ENCODE measurements at places on chromosomes 1 and 21.
A peak's percentile ranks its signal among the peaks of the same experiment; 100 is the strongest.

DNA sequence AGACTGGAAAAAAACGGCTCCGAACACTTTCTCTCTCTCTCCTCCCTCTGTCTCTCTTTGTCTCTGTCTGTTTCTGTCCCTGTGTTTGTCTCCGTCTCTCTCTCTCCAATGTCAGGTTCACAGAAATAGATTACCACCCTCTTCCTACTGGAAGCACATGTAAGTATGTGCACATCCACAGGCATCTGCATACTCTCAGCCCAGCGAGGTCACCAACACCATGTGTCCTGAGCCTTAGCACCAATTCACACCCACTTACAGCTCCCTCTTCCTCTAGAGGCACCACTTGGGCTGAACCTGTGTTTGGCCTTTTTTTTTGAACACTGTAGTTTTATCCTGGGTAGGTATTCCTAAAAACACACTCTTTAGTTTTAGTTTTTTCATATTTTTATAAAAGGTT lies 130.5 kb downstream of the ETS2 start:
- no peak for DNase-seq

DNA sequence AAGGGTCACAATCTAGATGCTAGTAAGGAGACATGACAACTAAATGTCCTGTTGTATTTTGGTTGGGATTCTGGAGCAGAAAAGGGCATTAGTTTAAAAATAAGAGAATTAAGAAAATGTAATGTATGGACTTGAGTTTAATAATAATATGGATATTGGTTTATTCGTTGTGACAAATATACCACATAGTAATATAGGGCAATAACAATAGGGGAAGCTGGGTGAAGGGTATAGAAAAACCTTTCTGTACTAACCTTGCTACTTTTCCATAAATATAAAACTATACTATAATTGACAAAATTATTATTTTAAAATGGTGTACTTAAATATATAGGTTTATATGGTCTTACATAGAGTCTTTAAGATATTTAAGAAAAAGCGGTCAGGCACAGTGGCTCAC lies 558.9 kb downstream of the PTPRC start:
- no peak for DNase-seq

- no peak for DNase-seq
Observed at GRCh38 chr1:59143133-59143487, 153.8 kb upstream of the FGGY start.

DNA sequence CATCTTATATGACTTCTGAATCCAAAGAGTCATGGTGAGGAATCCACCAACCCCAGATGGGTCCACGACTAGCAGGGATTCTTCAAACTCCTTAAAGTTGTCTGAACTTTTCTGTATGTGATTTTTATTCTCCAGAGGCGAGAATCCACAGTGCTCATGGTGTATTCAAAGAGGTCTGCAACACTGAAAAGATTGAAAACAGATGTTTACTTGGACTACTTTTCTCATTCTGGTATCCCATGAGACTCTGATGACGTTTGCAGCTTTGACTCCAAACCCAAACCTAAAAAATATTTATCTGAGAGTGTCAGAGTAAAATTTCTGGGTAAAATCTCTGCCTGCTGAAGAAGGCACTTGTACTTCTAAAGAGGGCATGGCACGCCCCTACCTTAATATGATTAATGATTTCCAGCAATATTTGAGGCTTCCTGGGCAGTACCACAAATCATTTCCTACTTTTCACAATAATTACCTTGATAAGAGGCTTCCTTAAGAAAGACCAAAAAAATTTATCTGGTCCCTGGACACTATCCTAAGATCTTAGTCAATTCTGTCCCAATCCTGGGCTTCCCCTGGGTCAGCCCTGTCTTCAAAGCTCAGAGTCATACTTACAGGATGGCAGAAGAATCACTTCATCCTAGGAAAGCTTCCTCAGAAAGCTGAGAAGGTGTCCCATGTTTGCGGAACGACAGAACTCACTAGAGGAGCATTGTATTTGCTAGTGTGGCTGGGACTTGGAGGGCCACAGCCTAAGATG lies 76.5 kb upstream of the MAP10 start:
- no peak for DNase-seq

GRCh38 chr1:28775121-28775942 lies 36.6 kb upstream of the OPRD1 start:
- DNase-seq = peak; percentile 82

GRCh38 chr1:44720281-44720680 lies 10.7 kb downstream of the RNU5D-1 start:
- no peak for DNase-seq

GRCh38 chr1:229046251-229046853 lies 224.6 kb upstream of the RAB4A start:
- DNase-seq = no peak

DNA sequence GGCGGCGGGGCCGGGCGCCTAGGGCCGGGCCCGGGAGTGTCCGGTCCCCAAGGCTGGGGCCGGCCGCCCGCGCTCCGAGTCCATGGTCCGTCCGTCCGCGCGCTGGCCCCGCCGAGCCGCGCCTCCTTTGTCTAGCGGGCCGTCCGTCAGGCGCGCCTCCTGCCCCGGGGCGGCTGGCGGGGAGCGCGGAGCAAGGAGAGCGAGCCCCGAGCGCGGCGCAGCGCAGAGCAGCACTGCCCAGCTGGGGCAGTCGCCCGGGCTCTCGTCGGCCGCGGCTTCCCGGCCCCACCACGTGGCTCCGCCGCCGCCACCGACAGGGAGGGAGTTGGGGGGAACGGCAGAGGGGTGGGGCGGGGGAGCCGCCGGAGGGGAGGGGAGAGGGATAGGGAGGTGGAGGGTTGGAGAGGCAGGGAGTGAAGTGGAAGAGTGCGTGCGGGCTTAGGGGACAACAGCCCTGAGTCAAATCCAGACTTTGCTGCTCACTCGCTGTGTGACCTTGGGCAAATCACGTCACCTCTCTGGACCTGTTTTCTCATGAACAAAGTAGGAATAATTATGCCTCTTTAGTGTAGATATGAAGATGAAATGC lies at the start of gene NKAIN1:
NKAIN1 (minus strand) TSS at position 235 of the 589 bp plus-strand sequence. CDS start 340 bp downstream, outside the sequence.
- no peak for DNase-seq

- DNase-seq = no peak
Observed at GRCh38 chr1:243432136-243432535, 176.3 kb downstream of the SDCCAG8 start.

GRCh38 chr1:39609618-39610331 lies 29.7 kb downstream of the HEYL start:
- DNase-seq = peak; percentile 66

GRCh38 chr1:5916572-5917280 lies 75.5 kb downstream of the NPHP4 start:
- no peak for DNase-seq

DNA sequence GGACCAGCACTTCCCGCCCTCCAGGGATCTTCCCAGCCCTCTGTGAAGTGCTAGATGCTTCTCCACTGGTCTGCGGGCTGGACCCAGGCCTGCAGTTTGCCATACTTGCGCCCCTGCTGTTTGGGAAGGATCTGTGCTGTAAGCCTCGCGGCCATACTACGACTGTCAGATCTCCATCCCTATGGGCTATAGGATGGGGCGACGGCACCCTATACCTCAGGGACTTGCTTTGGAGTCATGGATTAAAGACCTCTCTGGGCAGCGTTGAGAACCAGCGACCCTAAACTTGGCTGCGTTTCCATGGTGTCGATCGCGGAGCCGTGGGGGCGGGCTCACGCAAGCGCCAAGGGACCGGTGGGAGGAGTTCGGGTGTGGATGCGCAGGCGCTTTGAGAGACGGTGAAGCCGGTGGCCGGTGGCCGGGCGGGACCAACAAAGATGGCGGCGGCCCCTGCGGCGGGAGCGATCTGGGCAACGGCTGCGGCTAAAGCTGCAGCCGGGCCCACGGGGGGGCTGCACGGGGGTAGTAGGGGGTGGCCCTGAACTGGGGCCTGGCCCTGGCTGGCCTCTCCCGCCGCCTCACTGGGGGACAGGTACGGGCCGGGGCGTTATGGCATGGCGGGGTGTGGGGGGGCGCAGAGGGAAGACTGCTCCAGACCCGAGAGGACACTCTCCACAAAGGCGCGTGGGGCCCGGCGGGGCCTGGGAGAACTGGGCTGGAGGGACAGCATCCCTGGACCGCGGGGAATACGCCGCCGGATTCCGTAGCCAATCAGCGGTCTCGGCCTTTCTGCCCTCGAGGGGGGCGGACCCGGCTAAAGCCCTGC lies at the start of gene USP21:
USP21 (plus strand) TSS at position 414 of the 826 bp plus-strand sequence. CDS start 1,141 bp downstream, outside the sequence.
- DNase-seq = peak; percentile 94

- DNase-seq = peak; percentile 5
Observed at GRCh38 chr1:176880955-176881595, 283.4 kb downstream of the ASTN1 start.

DNA sequence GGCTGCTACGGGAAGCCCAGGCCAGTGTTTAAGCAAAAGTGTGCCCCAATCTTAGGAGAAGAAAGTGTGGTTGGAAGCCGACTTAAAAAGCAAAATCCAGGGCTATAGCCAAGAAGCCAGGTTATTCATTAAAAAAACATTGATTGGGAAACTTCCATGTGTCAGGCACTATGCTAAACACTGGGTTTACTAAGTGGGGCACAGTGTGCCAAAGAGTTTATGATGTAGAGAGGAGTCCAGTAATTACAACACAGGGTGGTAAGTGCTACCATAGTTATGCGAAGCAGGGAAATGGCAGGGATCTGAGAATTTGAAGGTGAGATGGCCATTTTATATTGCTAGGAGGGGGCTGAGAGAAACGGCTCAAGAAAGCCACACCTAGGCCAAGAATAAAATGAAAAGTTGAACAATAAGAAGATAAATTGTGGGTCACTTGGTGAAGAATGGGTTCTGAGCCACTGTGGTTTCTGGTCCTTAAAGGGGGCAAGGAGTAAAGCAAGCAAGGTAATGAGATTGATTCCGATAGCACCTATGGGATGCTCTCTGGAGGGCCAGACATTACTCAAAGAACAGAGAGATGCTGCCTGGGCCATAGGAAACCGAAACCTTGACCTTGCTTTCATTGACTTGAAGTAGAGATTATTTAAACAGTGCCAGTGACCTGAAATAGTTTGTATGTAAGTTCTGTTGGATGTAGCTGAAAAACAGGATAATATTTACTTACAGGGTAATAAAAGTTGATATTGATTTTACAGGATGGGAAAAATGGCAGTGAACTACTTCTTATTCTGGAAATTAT lies 177.8 kb downstream of the GIPC2 start:
- no peak for DNase-seq

- no peak for DNase-seq
Observed at GRCh38 chr1:103945774-103946173, 196.1 kb downstream of the AMY1C start.

- no peak for DNase-seq
Observed at GRCh38 chr1:12565966-12566352, 52.1 kb downstream of the DHRS3 start.

GRCh38 chr1:1826356-1827088 lies 48.3 kb upstream of the NADK start:
- DNase-seq = no peak

DNA sequence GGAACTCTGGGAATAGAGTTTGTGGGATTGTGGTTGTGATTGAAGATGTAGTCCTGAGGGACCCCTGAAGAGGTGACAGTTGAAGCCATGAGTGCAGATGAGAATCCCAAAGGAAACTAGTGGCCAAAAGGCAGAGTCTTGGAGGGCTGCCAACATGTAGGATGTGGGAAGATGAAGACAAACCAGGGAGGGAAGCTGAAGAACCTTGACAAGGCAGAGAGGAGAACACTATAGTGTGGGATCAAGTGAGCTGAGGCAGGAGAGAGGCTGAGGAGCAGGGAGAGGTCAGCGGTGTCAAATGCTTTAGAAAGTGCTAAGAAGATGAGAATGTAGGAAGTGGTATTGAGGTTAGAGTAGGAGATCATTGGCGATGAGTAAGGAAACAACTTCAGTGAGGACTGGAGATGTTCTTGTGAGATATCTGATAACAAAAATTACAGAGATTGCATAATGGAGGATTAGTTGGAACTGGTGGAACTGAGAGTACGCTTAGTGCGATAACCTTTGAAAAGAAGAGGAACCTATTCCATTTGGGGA lies 88.5 kb upstream of the VCAM1 start:
- no peak for DNase-seq

DNA sequence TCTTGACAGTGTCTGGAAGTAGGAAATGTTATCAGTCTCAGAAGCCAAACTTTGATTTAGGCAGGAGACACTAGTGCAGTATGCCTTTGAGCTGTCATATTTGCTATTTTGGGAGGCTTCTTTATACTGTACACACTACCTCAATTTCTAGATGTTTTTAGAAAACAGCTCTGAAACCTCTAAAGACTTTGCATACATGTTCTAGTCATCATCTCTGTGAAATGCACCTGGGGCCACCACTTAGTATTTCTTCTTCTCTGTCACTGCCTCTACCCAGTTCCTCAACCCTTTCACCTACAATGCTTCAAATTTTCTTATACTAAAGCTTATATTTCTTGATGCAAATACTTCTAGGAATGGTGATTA lies 29.1 kb upstream of the PLA2G4A start:
- DNase-seq = no peak

- no peak for DNase-seq
Observed at GRCh38 chr1:199182186-199182843, 543.5 kb downstream of the PTPRC start.

Measured in CD4-positive, alpha-beta T cell treated with Interleukin-21 for 1 hour (primary cell).